Activated T-helper 9 cell treated with anti-CD3 and anti-CD28 coated beads, Interleukin-2, amount 50 U/mL, for 16 hours (primary cell): ENCODE measurements at places on chromosomes 5 and 9.

DNA sequence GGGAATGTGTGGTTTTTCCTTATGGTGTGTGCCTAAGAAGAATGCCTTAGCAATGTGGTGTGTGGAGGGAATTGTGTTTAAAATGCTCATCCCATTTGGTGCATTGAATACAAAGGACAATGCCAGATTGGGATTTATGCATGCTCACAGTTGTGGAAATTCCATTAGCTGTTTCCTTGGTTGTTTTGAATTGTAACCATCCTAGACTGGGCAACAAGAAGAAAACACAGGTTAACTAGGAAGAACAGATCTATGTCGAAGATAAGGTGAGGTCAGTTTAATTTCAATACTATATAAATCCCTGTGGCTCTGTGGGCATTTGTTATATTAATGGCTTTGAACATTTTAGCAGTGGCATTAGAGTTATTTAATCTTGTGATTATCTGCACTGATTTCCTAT is 266.8 kb downstream of the MAT2B start:
- DNase-seq, result no peak

- DNase-seq, result no peak
Measured at GRCh38 chr5:13553896-13554295, 390.6 kb downstream of the DNAH5 start.

DNA sequence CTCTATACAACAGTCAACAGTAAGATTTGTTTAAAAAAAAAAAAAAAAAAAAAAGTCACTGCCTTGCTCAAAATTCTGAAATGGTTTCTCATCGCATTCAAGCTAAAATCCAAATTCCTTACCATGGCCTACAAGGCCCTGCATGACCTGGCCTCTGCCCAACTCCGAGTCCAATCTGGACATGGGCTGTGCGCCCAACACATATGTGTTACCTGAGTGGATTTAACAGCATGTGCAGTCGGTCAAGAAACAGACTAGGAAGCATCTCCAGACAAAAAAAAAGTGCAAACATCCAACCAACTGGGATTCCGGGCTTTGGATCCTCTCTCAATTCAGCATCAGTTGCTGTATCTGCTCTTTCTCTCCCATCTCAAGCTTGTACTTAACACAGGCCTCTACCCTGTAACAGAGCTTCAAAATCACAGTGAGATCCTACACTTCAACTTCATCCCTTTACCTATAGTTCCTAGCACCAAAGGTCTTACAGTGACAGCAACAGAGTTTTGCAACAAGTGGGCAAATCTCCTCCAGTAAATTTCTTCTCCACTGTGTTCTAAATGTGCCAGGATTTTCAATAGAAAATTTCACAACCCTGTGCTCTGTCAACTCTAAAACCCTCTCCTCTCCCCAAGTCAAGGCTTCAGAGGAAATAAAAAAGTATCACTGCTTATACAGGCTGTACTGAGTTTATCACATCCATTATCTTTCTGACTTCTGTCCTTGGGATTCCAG is 19.6 kb downstream of the ZNF608 start:
- DNase-seq, result no peak

- DNase-seq, result no peak
Measured at GRCh38 chr9:77879437-77879943, 152.1 kb downstream of the GNAQ start.

DNA sequence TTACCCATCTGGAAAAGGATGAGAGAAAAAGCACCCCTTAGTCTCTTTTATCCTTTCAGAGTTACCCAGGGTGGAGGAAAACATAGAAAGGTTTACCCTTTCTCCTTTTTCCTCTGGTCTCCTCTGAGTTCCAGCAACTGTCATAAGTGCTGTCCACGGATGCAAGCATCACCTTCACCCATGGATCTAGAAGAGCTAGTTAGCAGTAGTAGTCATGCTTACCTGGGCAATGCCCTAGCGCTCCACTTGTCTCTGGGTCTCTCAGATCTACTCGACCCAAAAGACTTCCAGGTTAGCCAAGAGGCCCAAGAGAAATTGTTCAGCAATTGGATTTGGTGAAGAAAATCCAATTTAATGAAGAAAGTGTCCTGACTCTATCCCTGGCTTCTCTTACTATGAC is 656.2 kb upstream of the PTPRD start:
- DNase-seq, result no peak

- no peak for DNase-seq
Measured at GRCh38 chr9:101270302-101270701, 114.5 kb downstream of the BAAT start.

DNA sequence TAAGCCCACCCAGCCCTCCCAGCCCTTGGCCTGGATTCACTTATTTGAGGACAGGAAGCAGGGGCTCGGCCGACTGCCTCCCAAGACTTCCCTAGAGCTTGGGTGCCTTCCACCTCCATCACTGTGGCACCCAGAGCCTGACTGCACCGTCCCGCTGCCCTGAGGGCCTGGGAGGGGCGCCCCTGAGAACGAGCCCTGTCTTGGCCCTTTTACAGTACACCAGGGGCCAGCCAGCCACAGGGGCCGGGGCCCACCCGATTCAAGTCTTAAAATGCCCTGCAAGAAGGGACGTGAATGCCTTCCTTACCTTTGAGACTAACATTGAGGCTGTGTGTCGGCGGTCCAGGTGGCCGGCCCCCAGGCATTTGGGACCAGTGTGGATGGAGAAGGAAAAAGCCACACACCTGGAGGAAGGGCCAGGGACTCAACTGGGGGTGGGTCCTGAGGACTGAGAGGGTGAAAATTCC is 16.8 kb downstream of the FAM78A start:
- no peak for DNase-seq

DNA sequence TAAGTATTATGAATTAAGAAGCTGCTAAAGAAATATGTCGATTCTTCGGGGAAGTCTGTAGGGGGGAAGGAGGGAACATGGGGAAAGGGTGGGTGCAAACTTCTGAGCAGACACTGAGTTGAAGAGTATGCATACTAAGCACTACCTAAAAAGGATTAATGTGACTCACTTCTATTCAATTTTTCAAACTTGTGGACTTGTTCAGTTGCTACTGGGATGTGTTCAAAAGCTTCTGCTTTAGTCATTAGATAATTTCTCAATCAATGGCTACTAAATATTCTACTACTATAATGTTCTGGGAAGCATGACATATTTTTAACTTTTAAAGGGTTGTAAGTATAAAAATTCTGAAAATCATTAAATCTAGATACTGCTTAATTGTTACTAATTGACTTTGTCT is 109.7 kb upstream of the FER start:
- DNase-seq, result no peak

DNA sequence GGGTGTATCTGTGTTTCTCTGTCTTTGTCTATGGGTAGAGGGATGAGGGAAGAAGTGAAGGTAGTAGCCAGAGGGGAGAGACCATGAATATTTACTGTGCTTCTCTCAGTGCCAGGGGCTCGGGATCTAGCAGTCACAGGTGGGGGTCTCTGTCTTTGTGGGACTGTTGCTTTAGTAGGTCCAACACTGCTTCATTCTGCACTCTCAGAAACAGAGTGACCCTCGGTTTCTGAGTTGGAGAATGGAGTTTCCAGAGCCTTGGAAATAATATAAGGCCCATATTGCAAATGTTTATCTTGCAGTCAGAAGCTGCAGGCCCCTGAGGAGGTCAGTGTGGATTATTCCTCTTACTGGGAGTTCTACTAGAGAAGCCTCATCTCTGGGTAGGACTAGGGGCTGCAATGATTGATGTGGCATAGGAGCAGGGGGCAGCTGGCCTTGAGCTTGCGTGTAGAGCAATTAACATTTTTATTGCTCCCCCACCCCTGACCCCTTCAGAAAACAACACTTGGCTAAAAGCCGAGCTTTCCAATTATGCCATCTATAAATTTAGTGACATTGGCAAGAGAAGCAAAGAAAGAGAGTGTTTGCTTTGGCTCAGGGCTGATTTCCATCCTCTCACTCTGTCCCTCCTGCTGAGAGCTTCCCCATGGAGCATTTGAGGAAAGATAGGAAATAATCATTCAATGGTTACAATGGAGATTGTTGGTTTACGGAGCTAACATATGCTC is 55.0 kb upstream of the TRPC7 start:
- no peak for DNase-seq

DNA sequence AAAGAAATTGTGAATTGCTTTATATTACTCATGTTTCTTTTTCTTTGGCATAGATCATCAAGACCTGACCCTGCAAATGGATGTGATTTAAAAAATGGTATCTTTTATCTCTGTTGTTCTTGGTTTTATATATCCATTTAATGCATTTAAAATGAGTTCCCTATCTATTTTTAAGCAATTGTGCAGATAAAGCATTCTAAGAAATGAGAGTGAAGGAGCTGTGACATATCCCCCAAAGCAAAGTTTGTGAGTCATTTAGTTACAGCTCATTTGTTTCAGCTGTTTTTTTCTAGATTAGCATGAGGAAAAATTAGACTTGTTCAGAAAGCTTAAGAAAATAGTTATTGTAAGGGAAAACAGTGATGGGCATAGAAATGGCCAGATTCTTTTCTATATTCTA is 7.6 kb upstream of the ELOVL7 start:
- DNase-seq, result no peak

- peak; percentile 8 for DNase-seq
Measured at GRCh38 chr5:6827526-6828219, 114.4 kb downstream of the TENT4A start.
